Foreskin keratinocyte (primary cell): ENCODE measurements at places on chromosomes 11 and 22. TPM values are rescaled to one million over a fixed set of nuclear protein-coding genes. Genes with fewer than 3 reads are reported as not detected.

The JAML gene
- not detected in 2 replicates for total RNA-seq

DNA sequence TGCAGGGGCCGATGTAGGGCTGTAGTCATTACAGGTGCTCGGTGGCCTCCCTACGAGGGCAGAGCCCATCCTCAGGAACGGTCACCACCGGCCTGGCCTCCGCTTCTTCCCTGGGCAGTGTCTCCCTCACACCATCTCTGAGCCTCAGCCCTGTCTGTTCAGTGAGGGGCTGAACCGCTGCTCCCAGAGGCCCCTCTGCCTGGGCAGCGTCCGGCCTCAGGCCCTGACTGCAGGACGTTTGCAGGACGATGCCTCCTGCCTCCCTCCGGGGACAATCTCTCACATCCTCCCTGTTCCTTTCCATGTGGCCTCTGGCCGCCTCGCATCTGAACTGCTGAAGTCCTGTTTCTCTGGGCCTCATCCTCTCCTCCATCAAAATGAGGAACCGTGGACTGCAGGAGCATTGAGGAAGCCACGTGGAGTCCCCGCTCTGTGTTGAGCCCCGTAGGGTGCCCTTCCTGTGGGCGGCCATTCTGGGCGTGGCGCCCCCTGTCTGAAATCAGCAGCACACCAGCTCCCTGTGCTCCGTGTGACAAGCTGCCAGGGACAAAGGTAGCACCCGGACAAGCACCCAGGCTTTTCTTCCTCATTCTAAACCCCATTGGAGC lies 933.5 kb downstream of the BRD1 start:
- no peak for DNase-seq

The ADM2 gene
- 0.95 and 2.0 TPM in 2 replicates for total RNA-seq

- no peak for DNase-seq
Measured at GRCh38 chr11:47593492-47593933, 698 bp downstream of the C1QTNF4 start.

DNA sequence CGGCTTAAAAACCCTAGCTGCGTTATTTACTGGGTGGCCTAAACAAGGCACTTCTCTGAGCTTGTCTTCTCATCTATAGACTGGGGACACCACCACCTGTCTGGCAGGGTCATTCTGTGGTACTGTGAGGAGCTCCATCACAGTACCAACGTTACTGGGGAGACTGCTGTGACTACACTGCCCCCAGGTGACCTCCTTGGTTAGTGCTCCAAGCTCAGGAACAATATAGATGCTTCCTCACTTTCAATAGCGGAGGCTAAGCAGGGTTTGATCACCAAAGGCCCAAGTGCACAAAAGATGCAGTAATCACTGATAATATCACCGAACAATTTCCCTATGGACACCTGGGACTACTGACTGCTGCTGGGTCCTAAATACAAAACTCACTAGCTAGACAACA lies 18.8 kb downstream of the PRPF19 start:
- no peak for DNase-seq

The LRRC10B gene
- total RNA-seq, result 0.07 TPM in 1 of 2 replicates, not detected in the other

DNA sequence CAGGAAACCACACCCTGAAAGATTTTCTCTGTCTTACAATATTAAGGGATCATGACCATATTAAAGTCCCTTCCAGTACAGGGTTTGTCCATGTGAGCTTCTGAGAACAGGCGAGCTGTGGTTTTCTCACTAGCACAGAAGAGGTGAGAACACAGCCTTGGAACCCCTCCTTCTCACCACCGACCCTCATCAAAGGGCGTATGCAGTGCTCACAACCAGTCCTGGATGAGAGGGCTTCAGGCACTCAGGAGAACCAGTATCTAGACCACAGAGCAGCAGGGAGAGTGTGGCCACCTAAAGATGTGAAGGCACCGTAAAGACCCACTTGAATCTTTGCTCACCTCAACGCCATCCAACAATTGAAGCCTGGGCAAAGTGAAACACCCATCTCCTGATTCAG lies 397.0 kb downstream of the ETS1 start:
- no peak for DNase-seq

- no peak for DNase-seq
Measured at GRCh38 chr11:34433899-34434298, 4.8 kb upstream of the CAT start.

- no peak for DNase-seq
Measured at GRCh38 chr22:36818010-36818642, 1.3 kb upstream of the PVALB start.

The ALDH3B2 gene
- total RNA-seq, result 0.14 and 0.17 TPM in 2 replicates

DNA sequence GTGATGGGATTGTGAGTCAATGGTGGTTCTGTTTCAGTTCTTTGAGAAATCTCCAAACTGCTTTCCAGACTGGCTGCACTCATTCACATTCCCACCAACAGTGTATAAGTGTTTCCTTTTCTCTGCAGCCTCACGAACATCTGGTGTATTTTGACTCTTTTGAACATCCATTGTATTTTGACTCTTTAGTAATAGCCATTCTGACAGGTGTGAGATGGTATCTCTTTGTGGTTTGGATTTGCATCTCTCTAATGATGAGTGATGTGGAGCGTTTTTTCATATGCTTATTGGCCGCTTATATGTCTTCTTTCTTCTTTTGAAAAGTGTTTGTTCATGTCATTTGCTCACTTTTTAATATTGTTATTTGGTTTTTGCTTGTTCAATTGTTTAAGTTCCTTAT lies 19.4 kb downstream of the NELL1 start:
- no peak for DNase-seq

- no peak for DNase-seq
Measured at GRCh38 chr11:83863272-83863671, 577.1 kb upstream of the CCDC90B start.

GRCh38 chr11:75072582-75072981 lies 24.1 kb downstream of the OR2AT4 start:
- no peak for DNase-seq
